Stimulated activated CD4-positive, alpha-beta T cell treated with anti-CD3 and anti-CD28 coated beads, TNF-alpha, amount 100 ng/mL, for 1 hour (primary cell): ENCODE measurements at places on chromosomes 5 and 9.

GRCh38 chr9:112555101-112555643 lies 68.5 kb downstream of the KIAA1958 start:
- DNase-seq: no peak

DNA sequence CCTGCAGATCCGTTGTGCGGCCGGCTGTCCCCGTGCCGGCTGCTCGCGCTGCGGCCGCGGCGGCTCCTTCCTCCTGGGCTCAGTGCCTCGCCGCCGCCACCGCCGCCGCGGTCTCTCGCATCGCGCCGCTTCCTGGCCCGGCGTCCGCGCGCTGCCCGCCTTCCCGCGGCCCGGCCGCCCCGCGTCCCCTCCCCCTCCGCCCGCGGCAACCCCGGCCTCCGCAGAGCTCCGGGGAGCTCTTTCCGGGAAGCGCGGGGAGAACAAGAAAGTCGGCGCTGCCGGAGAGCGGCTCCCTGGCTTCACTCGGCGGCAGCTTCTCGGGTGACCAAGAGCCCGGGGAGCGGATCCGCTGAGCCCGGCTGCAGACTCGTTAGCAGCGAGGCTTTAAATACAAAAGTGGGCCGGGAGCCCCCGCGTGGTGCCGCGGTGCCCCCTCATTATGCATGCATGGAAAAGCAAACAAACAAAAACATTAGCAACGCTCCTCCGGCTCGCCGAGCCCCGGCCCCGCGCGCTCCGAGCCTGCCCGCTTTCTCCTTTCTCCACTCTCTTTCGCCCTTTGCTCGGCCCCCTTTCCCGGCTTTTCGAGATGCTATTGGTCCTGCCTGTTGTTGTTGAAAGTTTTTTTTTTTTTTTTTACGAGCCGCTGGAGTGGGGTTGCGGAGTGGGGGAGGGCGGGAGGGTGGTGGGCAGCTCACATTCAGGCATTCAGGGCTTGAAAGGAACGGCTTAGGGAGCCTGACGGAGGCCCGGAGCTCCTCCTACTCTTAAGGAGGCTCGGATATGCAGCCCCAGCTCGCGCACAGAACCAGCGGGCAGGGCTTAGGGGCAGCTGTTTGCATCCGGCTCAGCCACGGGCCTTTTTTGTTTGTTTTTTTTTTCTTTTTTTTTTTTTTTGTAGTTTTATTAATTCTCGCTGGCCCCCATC lies at the start of gene GAS1:
Gene GAS1, minus strand, starts transcription at position 361 of the 928 bp plus-strand sequence. CDS start 727 bp downstream, outside the sequence.
- peak; percentile 30 for DNase-seq

- DNase-seq: no peak
Observed at GRCh38 chr5:180105827-180106312, 34.3 kb upstream of the RNF130 start.

GRCh38 chr9:17045381-17045940 lies 89.4 kb upstream of the CNTLN start:
- no peak for DNase-seq

DNA sequence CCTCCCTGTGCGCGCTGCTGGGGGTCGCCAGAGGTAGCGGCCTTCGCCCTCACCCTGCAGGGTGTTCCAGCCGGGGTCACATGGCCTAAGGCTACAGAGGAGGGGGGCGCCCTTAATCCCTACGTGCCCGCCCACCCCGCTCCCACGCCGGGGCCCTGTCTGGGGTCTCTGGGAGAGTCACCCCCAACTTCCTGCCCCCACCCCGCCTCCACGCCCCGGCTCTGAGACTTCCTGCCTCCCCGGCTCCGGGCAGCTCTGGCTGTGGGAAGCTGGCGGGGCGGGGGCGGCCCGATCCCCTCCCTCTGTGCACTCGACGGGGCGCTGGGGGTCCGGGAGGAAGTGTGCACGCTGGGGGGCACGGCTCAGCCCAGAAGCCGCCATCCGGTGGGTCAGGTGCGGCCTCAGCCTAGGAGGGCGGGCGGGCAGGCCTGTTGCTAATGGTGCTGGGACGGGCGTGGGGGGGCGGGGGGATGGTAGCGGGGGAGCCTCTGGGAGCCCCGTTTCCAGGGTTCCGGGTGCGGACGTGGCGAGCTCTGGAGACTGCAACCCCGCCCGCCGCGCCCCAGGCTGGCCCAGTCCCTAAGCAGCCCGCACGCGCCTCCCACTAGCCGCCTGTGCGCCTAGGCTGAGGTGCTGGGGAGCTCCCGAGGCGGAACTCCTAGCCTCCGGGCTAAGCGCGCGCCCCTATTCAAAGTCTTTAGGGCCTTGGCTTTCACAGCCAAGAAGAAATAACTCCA lies 61.6 kb downstream of the CXXC5 start:
- no peak for DNase-seq

DNA sequence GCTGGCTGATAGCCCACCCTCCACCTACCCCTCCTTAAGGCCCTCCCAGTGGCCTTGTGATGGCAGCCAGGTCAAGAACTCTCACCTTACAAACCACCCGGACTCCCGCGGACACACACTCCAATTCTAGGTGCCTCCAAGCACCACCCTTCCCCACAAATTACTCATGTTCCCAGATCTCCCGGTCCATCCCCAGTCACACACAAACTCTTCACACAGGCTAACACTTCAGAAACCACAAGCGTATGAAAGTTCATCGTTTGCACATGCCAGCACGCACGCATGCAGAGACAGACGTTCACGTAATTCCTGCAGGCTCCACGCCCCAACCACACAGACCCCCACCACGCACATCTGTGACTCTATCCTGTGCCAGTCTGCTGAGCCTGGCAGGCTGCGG lies 18.0 kb downstream of the NR5A1 start:
- DNase-seq: no peak

DNA sequence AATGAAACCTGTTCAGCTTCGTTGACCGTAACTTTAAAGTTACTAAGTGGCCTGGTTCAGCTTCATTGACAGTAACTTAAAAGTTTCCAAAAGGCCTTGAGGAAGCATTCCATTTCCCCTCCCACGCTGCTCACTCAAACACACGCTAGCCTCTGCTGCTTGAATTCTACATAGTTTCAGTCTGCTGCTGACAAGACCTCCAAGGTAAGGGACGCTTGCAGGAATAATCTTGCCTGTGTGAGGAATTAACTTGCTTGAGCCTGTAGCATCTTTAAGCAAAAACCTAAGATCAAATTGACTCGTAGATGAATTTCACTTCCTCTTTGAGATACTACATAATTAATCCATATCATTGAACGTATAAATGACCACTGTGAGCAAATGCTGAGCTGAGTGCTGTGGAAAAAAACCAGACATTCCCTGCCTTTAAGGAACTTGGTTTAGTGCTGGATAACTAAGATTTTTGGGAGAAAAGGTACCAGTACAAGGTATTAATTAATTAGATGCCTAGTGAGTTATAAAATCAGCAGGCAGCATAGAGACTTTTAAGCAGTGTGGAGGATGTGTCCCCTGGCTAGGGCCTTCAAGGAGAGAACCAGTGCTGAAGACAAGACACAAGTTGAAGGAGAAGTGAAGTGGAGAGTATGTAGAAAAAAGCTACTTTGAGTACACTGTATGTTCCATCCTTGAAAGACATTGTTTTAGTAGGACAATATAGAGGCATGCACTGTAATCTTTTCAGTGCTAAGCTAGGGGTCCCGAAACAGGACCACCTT lies 39.2 kb downstream of the GRAMD2B start:
- DNase-seq: no peak

GRCh38 chr9:95494022-95494415 lies 22.8 kb downstream of the PTCH1 start:
- DNase-seq: no peak

DNA sequence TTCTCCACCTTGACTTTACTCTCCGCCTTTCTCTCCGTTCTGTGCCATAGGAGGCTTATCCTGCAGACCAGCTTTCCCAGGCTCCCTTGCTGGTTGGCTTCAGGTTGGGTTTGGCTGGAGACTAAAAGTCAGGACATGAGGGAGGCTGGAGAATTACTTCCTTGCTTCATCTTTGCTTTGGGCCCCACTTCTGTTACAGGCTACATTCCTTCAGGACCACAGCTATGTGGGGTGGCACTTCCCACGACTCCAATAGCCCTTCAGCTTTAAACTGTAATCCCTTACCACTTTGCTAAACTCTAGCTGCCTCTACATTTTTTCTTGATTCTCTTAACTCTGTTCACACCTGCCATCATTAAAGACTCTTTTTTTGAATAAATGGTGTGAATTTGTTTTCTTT lies 186.7 kb upstream of the NR4A3 start:
- DNase-seq: no peak

DNA sequence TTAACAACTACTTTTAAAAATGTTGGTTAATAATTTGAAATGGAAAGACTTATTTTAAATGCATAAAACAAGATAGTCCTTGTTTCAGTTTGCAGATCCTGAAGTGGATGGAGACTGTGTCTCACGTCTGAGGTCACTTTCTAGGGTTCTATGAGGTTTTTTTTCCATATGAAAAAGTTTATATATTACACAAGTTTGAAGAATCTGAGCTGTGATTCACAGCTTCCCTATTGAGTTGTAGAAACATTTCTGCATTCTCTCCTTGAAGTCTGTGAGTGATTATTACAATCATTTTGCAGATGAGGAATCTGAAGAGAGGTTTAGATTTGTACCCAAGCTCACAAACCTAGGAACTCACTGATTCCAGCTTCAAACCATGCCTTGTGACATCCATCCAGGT lies 442.5 kb upstream of the KLF4 start:
- no peak for DNase-seq

DNA sequence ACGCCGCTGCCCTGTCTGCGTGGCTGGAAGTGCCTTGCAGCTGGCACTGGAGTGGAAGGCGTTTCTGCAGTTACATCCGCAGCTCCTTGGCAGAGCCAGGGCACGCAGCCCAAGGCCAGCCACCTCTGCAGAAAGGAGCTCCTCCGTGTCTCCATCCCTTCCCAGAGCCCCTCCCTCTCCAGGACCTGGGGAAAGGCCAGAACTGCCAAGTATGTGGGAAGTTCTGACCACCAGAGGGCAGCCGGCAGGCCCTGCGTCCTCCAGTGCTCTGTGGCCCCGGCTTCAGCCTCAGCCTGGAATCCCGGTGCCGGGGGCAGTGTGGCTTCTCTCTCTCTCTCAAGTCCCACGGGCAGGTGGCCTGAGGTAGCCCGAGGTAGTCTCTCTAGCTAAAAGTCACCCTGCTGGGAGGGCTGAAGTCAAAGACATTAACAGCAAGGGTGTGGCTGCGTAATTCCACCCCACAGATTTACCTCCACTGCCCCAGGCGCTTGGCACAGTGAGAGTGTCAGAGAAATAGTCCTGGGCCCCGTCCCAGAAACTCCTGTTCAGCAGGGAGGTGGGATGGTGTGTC lies 101.7 kb upstream of the FCN2 start:
- DNase-seq: no peak

DNA sequence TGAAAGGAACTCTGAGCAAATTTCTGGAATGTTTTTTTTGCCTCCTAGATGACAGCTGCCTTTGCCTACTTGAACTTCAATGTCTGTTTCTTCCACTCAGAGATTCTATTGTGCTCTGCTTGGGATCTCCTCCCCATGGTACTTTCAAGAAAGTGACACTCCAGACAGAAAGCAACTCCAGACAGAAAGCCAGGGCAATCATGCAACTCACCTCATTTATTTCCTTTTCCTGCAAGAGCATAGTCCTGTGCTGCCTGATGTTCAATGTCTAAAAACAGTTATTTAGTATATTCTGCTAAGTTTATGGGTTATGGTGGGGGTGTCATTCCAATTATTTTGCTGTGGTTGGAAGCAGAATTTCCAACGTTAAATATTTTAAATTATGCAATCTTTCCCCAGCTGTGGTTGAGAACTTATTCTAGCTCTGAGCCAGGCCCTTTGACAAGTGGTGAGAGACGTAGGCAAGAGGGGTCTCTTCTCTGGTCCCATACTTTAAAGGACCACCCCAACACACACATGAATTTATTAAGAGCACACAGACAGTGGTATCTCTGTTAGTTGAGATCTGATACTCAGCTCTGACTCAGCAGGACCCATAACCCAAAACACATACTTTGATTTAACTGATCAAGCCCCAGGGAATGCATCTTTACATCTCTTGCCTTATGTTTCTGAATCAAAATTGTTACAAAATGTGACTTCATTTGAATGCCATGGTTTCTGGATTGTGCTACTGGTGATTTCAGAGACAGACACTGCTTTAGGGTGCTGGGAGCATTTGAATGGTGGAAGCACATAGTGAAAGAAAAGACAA lies 39.5 kb upstream of the MAMDC2 start:
- DNase-seq: no peak

DNA sequence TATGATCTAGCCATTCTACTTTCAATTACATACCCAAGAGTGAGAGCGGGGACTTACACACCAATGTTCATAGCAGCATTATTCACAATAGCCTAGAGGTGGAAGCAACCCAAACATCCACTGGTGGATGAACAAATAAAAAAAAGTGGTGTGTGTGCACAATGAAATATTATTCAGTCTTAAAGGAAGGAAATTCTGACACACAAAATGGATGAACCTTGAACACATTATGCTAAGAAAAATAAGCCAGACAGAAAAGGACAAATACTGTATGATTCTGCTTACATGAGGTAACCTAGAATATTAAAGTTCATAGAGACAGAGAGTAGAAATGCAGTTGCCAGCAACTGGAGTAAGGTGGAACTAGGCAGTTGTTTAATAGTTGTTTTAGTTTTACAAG lies 22.1 kb downstream of the ETF1 start:
- DNase-seq: no peak

- no peak for DNase-seq
Observed at GRCh38 chr5:60677850-60678664, 21.9 kb downstream of the DEPDC1B start.

- no peak for DNase-seq
Observed at GRCh38 chr5:143767162-143767561, 44.8 kb upstream of the HMHB1 start.

DNA sequence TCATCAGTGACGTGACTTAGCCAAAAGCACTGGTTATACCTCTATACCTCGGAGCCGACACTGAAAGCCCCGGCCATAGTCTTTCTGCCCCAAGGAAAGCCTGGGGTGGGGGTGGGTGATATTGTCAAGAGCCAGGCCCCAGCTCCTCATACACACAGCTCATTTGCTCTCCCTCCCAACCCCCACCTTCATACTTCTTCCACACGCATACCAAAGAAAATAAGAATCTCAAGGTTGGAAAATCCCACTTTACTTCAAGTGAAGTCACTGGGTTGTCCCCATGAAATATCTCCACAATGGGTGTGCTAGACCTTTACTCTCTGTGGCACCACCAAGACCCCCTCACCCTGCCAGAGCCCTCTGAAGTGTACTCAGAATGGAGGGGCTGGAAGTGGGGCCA lies 27.1 kb upstream of the MGAT1 start:
- DNase-seq: no peak

GRCh38 chr5:52725808-52726207 lies 61.9 kb upstream of the ITGA1 start:
- DNase-seq: no peak

- no peak for DNase-seq
Observed at GRCh38 chr9:113528088-113528487, 64.6 kb downstream of the RGS3 start.

DNA sequence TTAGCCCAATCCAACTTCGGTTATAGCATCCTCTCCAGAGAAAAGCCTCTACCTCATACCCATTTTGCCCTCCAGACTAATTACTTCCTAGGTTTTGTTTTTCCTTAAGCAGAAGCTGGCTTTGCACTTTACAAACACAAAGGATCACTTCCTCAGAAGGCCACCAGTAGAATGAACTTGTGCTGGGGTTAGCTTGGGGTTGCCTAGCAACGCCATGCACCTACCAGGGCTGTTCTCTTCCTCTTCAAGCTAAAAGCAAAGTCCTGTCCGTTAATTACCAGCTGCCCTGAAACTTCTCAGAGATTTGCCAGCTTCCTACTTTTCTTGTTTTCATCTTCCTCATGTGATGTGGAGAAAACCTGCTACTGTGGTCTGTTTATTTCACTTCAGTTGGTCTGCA lies 132.0 kb upstream of the WWC1 start:
- DNase-seq: no peak
